SW 1271 (cell line): ENCODE measurements at places on chromosomes 12 and 14.

- no peak for DNase-seq
Observed at GRCh38 chr12:124368421-124369032, 73.6 kb downstream of the RFLNA start.

DNA sequence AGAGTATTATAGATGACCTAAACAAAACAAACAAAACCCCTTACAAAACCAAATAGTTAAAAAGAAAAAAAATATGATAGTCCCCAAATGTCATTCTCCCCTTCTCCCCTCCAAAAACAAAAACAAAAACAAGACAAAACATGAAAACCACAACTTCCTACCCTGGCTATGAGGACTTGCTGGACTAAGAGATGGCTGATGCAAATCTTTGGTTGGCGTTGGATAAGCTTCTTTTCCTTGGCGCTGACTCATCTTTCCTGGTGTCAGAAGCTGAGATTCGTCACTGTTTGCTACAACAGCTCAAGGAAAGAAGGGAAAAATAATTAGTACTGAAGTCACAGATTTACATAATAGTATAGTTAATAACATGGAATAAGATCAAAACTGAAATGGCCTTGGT lies 102.5 kb upstream of the BBS10 start:
- DNase-seq = peak; percentile 61

DNA sequence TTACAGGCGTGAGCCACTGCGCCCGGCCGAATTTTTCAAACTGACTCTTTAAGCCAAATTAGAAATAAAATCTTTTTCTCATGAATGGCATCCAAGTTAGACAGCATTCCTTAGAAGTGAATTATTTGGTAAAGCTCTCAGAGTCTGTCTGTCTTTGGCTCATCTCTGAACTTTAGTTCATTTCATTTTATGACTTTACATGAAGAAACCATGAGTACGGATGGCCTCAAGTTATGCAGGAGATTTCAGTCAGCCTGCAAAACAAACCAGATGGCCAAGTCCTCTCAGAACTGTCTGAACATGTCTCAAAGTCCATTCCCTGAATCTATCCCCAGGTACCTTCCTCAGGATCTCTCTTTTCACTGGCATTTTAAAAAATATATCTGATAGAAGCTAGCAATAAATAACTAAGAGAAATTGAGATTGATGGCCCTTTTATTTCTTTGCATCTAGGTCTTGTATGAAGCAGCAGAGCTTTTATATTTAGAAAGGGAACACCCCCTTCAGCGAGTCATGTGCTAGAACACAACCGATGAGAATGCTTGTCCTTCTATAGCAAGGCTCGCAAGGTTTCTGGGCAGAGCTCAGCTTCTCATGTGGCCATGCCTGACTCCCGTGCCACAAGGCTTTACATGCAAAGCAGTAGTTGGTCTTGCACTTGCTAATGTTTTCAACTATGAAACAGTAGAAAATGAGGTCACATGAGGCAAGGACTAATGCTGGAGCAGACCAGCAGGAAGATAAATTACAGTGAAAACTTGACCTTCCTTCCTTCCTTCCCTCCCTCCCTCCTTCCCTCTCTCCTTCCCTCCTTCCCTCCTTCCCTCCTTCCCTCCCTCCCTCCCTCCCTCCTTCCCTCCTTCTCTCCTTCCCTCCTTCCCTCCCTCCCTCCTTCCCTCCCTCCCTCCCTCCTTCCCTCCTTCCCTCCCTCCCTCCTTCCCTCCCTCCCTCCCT lies 125.0 kb downstream of the AKAP6 start:
- DNase-seq = no peak

- no peak for DNase-seq
Observed at GRCh38 chr14:104545151-104545941, 34.2 kb upstream of the C14orf180 start.

DNA sequence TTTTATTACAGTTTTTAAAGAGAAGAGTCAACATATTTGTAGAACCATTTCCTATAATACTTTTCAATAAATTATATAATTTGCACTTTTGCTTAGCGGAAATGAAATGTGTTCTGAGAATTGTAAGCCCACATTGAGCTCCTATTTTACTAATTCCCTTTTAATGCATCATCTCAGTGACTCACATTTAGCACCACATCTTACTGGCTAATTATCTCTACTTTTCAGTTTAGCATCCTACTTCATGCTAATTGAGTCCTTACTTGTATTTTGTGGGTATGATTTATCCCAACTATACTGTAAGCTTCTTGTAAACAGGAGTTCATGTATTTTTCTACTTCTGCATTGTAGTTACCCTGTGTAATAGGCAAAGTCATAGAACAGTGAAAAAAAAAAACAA lies 67.5 kb downstream of the TMX1 start:
- no peak for DNase-seq

- DNase-seq = no peak
Observed at GRCh38 chr14:53842938-53843337, 113.7 kb downstream of the BMP4 start.

GRCh38 chr12:116551151-116551550 lies 8.0 kb upstream of the MAP1LC3B2 start:
- DNase-seq = no peak

DNA sequence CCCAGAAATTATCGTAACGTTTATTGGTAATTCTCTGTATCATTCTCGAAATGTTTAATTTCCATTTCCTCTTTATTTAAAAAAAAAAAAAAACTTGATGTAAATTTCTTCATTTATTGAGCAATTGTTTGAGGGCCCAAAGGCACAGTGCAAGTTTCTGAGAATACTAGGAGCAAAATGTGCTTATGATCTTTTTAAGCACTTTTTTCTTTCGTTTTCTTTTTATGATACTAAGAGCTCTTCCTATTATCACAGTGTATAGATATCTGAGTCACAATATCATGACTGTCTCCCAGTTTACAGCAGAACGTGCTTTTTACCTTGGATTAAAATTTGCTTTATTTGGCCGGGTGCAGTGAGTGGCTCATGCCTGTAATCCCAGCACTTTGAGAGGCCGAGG lies 5.6 kb downstream of the ATP2A2 start:
- DNase-seq = no peak

GRCh38 chr14:67998834-67999233 lies 179.3 kb downstream of the RAD51B start:
- DNase-seq = no peak

GRCh38 chr14:26217778-26218177 lies 380.1 kb downstream of the NOVA1 start:
- DNase-seq = no peak
